Astrocyte of the cerebellum (primary cell): ENCODE measurements at places on chromosomes 3 and 15.

- peak; percentile 87 for DNase-seq
Observed at GRCh38 chr3:45938864-45939263, 4.4 kb upstream of the CXCR6 start.

DNA sequence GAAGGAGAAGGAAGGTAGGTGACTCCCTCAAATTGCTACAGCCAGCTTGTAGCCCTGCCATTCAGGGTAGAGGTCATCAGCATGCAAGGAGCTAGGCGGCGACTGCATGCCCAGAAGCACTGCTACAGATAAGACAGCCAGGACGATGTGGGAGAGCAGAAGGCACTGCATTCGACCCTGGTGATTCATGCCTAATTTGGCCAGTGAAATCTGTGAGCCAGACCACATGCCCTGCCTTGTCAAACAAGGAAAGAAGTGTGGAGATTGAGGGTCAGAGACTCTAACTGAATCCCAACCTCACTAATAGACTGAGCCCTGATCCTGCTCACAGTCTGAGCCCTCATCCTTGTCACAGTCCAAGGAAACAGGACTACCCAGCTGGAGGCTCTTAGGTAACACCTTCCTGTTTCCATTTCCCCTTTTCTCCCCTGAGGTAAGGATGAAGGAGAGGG is 86.6 kb downstream of the LINGO1 start:
- DNase-seq: peak; percentile 71

GRCh38 chr3:126155819-126156218 is 24.6 kb downstream of the ALDH1L1 start:
- no peak for DNase-seq

GRCh38 chr3:180979961-180980360 is 9.6 kb downstream of the DNAJC19 start:
- no peak for DNase-seq

GRCh38 chr3:128073185-128073725 is 21.0 kb downstream of the SEC61A1 start:
- DNase-seq: no peak

DNA sequence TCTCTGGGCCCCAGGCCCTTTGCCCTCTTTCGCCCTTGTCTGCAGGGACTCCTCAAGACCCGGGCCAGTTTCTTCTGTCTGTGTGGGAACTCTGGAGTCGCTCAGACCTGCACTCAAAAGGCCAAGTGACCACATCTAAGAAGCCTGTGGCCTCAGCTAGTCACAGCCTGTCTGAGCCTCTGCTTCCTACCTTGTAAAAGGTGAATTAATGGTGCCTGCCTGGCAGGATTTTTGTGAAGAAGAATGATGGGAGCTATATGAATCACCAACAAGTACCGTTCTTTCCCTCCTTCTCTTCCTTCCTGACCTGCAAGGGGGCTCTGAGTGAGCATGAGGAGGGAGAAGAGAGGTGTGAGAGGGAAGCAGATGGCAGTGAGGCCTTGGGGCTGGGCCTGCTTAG is 7.5 kb downstream of the PLIN1 start:
- no peak for DNase-seq

DNA sequence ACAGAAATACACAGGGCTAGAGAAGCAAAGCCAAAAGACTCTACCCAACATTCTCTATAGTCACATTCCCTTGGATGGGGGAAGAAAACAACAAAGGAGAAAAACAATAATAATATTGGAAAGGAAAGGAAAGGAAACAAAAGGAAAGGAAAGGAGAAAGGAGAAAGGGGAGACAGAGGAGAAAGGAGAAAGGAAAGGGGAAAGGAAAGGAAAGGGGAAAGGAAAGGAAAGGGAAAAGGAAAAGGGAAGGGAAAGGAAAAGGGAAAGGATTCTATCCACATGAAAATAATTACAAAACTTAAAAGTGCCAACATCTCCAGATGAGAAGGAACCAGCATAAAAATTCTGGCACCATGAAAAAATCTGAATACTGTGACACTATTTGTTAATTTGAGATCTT is 54.1 kb upstream of the MNS1 start:
- no peak for DNase-seq

DNA sequence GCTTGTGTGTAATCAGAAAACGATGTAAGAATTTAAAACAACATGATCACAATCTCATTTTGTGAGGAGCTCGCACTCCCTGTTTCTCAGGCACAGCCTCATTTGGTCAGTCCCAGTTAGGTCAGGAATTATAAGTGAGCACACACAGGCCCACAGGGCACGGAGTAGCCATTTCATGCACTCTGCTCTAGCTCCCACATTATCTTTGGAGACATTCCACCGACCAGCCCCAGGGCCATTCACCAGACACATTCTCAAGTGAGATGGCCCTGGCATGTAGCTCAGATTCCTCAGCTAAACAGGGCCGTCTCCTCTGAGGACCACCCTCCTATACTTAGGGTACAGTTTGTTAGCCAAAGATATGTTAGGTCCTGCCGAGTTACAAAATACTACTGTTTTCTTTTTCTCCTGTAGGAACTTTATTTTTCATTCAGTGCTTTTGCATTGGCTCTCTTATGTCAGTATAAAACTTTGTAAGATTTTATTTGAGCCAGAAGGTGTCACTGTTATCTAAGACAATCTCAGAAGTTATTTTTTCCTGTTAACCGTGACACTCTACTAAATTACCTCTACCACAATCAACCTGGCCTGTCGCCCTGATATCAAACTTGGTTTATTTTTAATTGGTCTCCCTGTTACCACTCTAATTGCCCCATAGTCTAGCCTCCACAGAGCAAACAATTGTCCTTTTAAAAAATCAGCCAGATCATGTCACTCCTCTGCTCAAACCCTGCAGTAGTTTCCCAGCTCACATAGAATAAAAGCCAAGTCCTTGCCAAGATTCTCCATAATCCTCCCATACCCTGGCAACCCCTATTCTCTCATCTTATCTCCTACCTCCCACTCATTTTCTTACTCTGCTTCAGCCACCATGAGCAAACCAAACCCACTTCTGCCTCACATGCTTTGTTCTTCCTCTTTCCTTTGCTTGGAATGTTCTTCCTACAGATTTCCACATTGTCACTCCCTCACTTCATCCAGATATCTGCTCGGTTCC is 105.7 kb downstream of the PPP2R3A start:
- DNase-seq: peak; percentile 9

GRCh38 chr15:40928821-40929659 is at the start of gene DLL4:
DLL4 (plus strand) TSS chr15:40929340; CDS start chr15:40929669, 329 bp downstream.
- no peak for DNase-seq

DNA sequence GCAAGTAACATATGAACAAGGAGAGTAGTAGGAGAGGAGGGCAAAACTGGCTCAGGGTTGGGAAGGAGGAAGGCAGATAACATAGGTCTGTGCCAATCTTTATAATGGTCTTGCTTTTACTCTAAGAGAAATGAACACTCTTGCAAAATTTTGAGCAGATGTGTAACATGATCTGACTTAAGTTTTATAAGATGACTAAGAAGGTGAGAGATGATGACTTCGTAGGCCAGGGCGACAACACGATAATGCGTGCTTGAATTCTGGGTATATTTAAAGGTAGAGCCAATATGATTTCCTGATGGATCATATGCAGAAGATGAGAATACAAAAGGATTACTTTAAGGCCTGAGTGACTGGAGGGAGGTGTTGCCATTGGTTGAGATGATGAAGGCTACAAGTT is 265.4 kb upstream of the KCNMB2 start:
- no peak for DNase-seq

DNA sequence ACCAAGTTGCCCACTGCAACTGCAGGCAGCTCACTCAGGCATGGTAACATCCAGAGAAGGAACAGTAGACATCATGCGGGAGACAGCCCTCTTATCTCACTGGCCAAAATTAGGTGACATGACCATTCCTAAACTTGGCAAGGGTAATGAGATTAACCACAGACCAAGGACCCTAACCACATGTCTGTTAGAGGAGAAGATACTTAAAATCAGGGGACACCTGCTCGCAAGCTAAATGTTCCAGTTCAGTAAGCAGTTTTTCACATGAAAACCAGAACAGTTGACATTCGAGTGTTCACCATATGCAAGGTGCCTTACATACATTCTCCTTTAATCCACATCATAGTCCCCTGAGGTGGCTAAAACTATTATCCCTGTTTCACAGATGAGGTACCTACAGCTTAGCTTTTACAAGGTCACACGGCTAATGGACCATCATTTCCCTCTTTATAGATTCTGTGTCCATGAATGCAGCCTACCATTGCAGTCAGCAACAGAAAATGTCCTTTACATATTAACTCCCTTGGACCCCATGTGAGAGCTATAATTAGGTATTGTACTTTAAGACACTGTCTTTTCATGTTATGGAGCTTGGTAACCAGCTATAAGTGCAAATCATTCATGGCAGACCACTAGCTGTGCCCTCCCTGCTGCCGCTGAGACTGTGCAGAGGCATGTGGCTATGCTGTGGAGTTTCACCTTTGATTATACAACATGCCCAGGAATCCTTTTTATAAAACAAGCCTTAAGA is 154.1 kb downstream of the LIPC start:
- no peak for DNase-seq

- no peak for DNase-seq
Observed at GRCh38 chr15:67777773-67778172, 47.5 kb upstream of the SKOR1 start.

- peak; percentile 59 for DNase-seq
Observed at GRCh38 chr3:129314386-129315222, 35.9 kb downstream of the HMCES start.

DNA sequence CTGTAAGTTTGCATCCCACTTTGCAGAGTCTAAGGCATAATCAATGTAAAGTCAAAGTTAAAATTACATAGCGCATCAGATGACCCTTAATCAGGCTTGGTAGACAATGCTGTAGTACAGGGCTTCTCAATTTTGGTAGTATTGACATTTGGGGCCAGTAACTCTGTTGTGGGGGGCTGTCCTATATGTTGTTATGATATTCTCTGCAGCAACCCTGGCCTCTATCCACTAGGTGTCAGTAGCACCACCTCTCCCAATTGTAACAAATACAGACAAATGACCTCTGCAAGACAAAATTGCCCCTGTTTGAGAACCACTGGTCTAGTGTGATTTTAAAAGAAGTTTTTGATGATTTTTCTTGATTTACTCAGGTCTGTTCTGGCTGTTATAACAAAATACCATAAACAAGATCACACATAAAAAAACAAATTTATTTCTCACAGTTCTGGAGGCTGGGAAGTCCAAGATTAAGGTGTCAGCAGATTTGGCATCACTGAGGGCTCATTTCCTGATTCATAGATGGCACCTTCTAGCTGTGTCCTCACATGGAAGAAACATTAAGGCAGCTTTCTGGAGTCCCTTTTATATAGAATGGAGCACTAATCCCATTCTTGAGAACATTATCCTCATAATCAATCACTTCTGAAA is 37.6 kb upstream of the SLC9A9 start:
- DNase-seq: no peak

GRCh38 chr15:77412972-77413698 is 6.8 kb downstream of the PEAK1 start:
- no peak for DNase-seq

GRCh38 chr3:178297199-178297598 is 239.0 kb upstream of the KCNMB2 start:
- no peak for DNase-seq

- no peak for DNase-seq
Observed at GRCh38 chr3:45816544-45816943, 20.2 kb upstream of the SLC6A20 start.

- no peak for DNase-seq
Observed at GRCh38 chr3:5465183-5465582, 277.7 kb downstream of the EDEM1 start.

GRCh38 chr15:88015228-88015860 is 241.2 kb downstream of the NTRK3 start:
- no peak for DNase-seq

DNA sequence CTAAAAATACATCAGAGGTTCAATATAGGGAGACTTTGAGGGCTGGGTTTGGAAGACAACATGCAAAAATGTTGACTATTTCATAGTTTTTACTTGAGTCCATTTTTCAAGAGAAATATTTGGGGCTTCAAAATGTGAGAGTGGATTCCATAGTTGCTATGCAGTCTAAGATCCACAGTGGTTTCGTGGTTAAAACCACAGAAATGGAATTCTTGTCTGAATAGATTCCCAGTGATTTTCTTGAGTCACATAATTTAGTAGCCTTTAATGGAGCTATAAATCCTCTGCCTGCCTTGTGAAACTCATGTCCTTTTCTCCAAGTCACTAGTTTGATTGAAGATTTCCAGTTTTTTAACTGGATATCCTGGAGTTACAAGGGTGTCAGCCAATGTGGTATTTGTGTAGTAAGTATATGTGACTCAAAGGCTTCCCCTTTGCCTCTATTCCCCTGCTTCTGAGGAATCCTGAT is 94.7 kb upstream of the RBMS3 start:
- DNase-seq: peak; percentile 97

GRCh38 chr15:39232512-39232911 is 348.4 kb upstream of the THBS1 start:
- DNase-seq: peak; percentile 37

DNA sequence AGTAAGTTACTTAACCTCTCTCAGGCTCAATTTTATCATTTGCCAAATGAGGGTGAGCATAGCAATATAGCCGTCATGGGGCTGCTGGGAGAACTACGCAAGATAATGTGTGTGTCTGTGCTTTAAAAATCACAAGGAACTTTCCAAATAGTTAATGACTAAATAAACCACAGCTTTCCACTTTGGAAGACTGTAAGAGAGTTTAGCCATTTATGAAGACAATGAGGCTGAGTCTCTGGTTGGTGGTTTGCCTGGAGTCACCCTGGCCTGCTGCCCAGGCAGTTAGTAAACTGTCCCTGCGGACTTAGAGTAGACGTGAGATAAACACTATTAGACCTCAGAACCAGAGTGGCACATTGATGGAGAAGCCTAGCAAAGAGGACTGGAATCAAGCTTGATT is 357.7 kb downstream of the CLSTN2 start:
- DNase-seq: peak; percentile 78

DNA sequence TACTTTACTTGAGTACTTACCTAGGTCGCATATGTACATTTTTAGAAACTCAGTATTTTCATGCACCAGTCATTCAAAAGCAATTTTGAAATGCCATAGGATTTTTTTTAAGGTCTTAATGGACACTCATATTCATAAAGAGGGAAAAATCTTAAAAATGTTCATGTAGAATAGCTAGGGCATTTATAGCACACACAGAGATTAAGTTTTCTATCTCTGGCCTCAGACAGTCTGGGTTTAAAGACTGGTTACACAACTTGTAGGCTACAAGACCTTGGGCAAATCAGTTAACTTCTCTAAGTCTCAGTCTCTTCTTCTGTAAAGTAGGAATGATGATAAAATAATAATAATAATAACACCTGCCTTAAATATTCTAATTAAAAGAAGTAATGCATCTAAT is 48.5 kb upstream of the UBP1 start:
- no peak for DNase-seq

- no peak for DNase-seq
Observed at GRCh38 chr3:10280571-10280970, 12.2 kb downstream of the GHRL start.

- DNase-seq: no peak
Observed at GRCh38 chr3:123687286-123687685, 102.4 kb upstream of the HACD2 start.

DNA sequence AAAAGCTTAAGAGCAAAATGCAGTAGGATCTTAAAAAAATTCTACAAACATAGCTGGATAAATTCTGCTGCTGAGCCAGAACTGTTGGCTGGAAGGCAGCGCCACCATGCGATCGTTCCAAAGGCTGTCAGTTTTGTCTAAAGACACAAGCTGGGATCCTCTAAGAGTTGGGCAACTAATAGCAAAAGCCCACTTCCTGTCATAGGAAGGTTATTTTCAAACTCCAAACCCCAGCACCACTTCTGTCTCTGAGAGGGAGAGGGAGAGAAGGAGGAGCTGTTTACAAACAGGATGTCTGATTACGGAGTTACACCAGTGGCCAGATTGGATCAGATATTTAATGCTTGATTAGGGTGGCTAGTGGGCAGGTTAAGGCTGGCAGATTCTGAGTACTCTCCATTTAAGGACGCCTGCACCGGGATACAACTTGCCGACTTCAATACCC is 44.0 kb downstream of the EIF4E3 start:
- DNase-seq: peak; percentile 51
